ENCODE measurements at places on chromosomes 12 and 14.

DNA sequence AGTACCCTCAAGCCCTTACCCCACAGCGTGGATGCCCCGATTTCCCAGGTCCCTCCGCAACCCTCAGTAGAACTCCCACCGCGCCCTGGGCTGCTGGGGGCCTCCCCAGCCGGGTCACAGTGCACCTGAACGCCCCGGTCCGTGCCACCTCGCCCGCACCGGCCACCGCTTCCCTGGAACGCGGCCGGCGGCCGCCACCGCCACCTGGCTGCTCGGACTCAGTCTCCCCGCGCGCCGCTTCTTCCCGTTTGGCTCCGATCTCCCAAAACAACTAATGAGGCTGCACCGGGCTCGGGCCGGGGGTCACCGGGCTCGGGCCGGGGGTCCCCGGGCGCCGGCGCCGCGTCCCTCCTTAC, 1.0 kb downstream of the ITPK1 start:
- no peak for DNase-seq

DNA sequence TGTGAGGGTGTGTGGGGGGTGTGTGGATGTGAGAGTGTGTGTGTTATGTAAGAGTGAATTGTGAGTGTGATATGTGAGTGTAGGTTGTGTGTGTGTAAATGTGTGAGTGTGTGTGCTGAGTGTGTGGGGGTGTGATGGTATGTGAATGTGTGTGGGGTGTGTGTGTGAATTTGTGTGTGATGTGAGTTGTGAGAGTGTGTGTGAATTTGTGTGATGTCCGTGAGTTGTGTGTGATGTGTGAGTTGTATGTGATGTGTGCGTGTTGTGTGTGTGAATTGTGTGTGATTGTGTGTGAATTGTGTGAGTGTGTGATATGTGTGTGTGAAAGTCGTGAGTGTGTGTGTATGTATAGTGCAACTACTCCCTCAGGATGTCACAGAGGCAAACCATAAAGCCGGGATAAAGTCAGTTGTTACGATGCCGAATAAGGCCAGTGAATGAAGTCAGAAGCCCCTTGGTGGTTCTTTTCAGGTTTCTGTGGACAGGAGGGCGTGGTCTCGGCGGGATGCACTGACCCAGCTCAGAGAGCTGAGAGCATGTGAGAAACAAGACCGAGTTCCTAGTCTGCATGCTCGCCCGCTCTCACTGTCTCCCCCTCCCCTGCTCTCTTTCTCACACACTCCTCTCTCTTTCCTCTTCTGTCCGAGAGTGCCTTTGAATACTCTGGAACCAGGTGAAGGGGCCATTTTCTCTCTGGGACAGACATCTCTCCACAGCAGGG, 71.8 kb upstream of the MAX start:
- no peak for DNase-seq

DNA sequence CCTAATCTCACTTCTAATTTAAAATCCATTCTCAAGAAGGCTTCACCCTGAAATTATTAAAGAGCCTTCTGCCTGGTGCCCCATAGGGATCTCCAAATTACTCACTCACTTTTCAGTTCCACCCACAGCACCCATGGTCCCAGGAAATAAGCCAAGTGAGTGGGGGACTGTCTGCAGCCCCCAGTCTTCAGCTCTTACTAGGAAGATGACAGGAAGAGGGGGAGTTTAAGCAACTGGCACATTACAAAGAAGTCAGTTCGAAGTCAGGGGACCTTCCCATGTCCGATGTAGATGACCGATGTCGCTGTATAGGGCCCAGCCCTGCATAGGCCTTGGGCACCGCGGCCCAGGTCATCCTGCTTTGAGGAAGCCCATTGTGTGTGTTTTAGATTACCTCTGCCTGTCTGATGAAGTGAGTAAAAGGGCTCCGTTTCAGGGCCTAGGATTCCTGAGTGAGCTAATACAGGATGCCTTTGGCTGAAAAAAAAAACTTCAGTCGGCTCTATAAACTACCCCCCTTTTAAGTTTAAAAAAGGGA, 1.9 kb downstream of the ACTN1 start:
- DNase-seq, result no peak

- no peak for DNase-seq
These were observed 167.0 kb upstream of the FKBP4 start for GRCh38 chr12:2627835-2628191.

GRCh38 chr14:74892745-74893144, 11.0 kb downstream of the DLST start:
- DNase-seq, result no peak
